SK-N-DZ (cell line): ENCODE measurements at places on chromosomes 6 and 20.

GRCh38 chr20:32743237-32744112, at the start of gene COMMD7:
Gene COMMD7, minus strand, starts transcription at chr20:32743467. Its CDS starts 76 bp downstream, at chr20:32743391.
- DNase-seq = peak; percentile 48

DNA sequence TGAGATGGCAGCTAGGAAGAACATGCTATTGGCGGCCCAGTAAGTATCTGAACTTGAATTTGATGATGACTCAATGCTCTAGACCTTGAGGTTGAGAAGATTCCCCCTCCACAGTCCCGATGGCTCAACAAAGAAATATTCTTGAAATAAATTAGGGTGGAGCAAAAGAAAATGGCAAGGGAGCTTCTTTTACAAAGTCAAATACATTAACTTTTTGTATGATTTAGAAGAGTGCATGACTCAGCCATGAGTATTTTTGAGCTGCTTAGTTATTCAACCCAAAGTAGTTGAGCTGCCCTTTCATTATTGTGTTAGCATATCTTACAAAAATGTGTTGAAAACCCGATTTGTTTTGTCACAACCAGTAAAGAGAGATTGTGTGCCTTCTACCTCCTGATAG, 7.6 kb downstream of the TFAP2C start:
- DNase-seq = no peak

GRCh38 chr6:133129556-133129955, 111.6 kb upstream of the EYA4 start:
- no peak for DNase-seq

DNA sequence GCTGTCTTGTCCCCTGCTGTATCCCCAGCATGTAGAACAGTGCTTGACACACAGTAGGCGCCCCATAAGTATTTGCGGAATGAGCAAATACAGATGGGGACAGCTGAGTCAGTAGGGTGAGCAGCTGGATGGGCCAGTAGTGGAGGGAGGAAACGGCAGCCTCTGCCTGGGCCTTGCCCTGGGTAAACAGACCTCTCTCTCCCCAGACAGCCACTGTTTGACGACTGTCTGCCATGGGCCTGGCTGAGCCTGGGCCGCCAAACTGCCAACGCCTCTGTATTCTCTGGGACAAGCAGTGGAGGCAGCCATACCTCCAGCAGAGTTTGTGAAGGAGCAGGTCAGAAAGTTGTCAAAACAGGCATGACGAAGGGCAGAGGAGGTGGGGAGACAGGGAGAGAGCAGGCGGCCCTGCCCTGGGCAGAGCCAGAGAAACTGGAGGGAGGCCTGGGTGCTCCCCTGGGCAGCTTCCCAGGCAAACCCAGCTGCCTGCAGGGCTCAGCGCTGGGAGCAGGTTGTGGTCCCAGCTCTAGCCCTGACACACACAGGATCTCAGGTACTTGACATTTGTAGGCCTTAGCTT, 15.2 kb downstream of the HNF4A start:
- DNase-seq = no peak

GRCh38 chr6:52534966-52535390, 41.9 kb downstream of the TRAM2 start:
- no peak for DNase-seq

- DNase-seq = no peak
These were observed 155.6 kb downstream of the OGFRL1 start for GRCh38 chr6:71444222-71444621.

DNA sequence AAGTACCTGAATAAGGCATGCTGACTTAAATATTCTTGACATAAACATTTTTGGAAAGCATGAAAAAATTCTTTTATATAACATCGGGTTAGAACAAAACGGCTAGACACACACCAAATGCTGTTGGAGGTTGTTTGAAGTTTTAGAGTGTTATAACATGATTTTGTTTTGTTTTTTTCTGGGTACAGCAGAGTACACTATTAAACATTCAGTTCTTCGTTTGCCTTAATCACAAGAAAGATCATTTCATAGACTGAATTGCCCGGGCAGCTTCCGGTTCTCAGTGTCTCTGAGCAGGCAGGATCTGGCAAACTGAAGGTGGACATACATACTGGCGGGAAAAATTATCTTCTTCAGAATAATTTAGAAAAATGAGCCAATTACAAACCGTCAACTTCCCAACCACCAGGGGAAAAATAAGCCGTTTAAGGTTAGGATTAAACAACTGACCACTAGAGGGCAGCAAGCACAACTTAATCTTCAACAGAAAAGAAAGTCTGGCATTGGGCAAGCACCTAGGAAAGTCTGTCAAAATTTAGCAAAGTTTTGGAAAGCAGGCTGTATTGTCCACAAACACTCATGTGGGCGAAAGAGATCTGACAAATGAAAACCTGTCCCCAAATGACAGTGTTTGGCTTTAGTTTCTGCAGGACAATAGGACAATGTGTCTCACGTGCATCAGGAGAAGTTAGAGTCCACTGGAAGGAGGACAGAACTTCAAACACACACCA, 15.0 kb downstream of the ZNF217 start:
- peak; percentile 88 for DNase-seq

GRCh38 chr6:134233180-134233955, 84.5 kb downstream of the SGK1 start:
- no peak for DNase-seq

DNA sequence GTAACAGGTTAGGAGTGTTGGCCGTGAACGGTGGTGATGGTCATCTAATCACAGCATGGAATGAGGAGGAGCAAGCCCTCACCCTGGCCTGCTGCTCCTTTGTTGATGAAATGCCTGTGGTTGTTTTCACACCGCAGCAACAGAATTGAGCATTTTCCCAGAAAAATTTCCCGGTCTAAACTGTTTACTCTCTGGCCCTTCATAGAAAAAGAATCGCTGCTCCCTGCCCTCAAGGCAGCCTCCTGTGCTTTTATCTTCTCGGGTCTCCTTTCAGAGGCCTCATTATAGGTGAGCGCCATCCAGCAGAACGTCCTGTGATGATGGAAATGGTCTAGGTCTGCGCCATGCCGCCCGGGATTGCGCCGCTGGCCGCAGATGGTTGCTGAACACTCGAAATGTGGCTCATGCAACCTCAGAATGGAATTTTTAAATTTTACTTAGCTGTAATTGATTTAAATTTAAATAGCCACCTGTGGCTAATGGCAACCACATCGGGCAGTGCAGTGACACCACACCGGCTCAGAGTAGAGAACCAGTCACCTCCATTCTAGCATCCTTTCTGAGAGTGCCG, 30.2 kb downstream of the PHACTR3 start:
- DNase-seq = no peak

- DNase-seq = no peak
These were observed 41.2 kb downstream of the TRAF3IP2 start for GRCh38 chr6:111564482-111564945.

DNA sequence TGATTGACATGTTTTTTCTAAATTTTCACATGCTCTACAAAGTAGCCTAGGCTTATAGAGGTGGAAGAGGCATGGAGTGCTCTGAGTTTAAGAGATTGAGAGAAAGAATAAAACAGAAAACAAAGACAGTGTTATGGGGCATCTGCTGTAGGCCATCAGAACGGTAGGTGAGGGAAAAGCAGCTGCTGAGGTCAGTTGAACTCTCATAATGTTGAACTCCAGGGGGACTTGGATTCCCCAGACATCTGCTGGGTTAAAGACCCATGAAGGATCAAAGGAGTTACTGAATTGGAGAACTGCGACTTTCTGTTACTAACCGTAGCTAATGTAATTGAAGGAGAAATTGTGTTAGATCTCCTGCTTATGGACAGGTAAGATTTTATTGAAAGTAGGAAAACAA, 333.9 kb downstream of the TFAP2B start:
- no peak for DNase-seq

GRCh38 chr6:167835260-167835659, 8.5 kb downstream of the AFDN start:
- no peak for DNase-seq

DNA sequence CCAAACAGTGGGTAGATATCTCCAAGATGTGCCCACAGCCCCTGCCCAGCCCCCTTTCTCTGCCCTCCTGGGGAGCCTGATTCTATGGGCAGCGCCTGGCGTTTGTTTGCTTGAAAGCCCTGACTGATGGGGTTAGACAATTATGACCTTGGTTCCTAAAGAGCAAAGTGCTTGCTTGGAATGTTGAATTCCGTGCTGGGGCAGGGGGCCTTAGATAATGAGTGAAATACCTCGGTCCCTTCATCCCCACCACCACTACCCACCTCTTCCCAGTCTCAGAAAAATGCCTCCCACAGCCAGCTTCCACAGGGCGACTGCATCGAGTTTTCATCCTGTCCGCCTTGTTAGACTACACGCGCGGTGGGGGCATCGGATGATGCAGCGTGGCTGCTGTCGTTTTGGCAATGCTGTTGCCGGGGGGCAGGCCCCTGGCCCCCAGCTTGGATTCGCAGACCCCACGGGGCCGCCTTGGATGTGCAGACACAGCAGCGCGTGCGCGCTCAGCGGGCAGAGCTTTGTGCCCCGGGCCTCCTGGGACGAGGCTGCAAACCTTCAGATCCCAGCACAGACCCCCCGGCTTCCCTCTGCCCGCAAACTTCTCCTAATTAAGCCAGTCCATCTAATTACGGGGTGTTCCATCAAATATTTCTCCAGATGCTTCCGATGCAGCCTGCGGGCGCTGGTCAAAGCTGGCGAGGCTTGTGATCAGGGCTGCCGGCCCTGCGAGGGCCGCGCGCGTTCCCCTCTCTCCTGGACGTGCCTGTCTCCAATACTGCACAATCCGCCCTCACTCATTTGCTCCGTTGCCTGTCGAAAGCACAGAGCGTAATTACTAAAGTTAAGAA, 86.1 kb downstream of the LINC00237 start:
- no peak for DNase-seq
